ENCODE measurements at places on chromosomes 6 and 20.

GRCh38 chr6:102015431-102015830 lies 621.9 kb downstream of the GRIK2 start:
- DNase-seq = no peak

- no peak for DNase-seq
Measured at GRCh38 chr20:19185083-19185482, 27.4 kb upstream of the SLC24A3 start.

DNA sequence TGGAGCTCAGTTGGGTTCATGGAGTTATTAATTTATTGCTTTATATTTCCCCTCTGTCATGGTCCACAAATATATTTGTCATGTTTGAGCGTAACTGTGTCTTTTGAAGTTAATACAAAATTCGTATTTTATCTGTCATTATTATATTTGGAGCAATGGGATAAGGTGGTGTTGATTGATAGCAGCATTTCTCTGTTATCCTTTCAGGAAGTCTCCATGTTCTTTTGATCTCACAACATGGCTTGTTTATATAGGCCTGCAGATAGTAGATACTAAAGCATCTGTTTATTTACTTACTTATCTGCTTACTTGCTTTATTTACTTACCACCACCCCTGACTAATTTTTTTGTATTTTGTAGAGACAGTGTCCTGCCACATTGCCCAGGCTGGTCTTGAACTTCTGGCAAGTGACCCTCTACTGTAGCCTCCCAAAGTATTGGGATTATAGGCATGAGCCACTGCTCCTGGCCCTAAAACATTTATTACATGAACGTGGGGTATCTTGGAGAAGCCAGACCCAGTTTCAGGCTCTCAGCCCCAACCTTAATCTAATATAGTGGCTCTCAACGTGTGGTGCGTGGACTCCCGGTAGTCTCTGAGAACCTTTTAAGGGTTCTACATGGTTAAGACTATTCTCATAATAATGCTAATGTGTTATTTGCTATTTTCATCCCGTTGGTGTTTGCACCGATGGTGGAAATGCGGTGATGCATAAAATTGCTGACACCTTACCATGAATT lies 104.2 kb downstream of the NCOA3 start:
- no peak for DNase-seq

- no peak for DNase-seq
Measured at GRCh38 chr20:61447952-61448351, 195.9 kb downstream of the CDH4 start.

GRCh38 chr20:11740975-11741374 lies 176.7 kb upstream of the BTBD3 start:
- no peak for DNase-seq

DNA sequence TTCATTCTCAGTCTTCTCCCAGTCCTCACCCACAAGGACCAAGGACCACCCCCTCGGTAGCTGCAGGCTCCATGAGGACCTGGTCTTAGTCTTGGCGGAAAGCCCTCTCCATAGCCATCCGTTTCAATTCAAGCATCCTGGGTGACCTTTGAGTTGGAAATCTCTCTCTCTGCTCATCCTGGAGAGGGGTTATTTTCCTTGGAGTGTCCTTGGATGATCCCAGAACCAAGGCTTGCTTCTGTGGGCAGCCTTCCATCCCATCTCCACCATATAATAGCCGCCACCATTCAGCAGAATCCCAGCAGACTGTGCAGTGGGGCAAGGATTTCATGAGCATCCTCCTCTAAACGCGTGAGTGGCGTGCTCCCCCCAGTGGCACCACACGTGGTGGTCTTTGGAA lies at the start of gene BPIFA2:
Gene BPIFA2, plus strand, starts transcription at position 301 of the 400 bp plus-strand sequence. CDS start 987 bp downstream, outside the sequence.
- DNase-seq = no peak

- DNase-seq = no peak
Measured at GRCh38 chr20:63592661-63593060, 18.6 kb upstream of the HELZ2 start.

- DNase-seq = no peak
Measured at GRCh38 chr6:75933387-75933975, 139.0 kb downstream of the IMPG1 start.
